T1000 (cell line): ENCODE measurements at places on chromosomes 4 and X.

DNA sequence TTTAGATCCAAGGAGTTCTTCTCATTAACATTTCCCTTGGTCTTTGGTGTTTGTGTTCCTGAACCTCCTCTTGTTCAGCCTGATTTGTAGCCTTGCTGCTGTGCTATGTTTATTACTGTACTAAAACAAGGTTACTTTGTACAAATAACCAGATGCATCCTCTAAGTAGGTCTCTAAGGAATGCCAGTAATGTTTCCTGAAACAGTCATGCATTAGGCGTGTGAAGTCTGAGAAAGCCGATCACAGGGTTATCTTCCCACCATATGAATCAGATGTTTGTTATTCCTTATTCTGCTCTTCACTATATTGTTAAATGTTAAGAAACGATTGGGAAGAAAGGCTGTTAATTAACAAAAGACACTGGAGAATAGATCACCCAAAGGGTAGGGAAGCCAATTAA lies 66.9 kb downstream of the GALNTL6 start:
- DNase-seq: no peak

DNA sequence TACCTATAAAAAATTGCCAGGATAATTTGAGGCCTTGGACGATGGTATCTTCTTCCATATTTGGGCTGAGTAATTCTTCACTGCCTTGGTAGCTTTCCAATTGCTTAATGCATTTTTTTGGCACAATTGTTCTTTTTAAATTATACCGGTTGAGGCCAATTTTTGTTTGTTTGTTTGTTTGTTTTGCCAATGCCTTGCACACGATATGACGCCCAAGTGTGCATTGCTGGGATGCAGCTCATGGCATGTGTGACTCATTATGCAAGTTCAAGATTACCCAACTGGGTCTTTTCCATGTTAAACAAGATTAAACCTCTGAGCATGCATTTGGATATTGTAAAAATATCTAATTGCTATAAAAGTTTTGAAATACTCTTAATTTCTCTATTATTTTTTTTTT lies 71.1 kb upstream of the KCNIP4 start:
- no peak for DNase-seq

DNA sequence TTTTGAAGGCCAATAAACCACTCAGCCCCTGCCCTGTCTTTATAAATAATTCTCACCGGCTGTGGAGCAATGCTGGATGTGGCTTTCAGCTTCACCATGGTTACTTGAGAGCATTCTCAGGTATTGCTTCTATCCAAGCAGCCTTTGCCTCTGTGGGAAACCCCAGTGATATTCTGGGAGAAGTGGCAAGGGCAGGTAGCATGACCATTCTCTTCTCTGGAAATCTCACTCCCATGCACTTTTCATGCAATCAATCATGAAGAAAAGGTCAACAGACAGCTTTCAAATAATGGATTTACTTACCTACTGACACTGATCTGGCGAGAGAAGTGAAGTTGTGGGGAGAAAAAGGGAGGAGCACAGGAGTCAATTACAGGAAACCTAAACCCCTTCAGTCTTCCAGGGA lies 49.5 kb downstream of the UNC5C start:
- DNase-seq: no peak

- peak; percentile 49 for DNase-seq
Measured at GRCh38 chr4:114180481-114180880, 201.0 kb upstream of the ARSJ start.

DNA sequence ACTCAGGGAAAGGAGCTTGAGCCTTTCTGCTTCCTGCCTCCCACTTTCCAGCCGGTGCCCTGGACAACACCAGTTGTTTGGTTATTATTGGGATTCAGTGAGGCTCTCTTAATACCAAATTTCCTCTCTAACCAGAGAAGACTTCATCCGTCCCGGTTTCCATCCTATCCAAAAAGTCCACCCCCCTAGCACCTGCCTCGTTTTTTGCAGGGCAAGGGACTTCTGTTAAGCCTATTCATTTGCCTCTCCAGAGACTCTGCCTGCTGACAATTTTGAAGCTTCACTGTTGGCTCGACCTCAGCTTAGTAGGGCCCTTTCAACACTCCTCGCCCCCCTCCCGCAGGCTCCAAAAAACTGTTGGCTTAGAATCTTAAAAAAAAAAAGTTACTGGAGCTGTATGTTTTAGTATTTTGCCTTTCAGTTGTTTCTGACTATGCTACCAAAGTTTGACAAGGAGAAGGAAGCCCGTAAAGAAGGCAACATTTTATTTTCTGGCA lies 779 bp upstream of the PRSS12 start:
- DNase-seq: no peak

- no peak for DNase-seq
Measured at GRCh38 chr4:56768316-56768715, 53.2 kb downstream of the SPINK2 start.

DNA sequence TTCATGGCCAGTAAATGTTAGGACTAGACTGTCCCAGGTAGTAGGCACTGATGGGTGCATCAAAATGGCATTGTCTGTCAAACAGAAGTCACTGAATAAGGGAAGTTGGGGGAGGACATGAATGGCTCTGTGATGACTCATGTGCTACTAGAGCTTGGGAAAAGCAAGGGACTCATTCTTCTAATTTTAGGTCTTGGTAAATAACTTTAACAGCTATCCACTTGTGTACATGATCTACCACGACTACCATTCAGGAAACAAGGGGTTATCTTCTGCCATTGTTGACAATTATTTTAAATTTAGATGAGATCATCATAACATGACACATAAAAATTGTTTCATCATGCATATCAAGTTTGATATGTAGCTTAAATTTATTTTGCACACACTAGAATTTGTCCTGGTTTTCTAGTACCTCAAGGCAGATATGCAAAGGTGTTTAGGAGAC lies 6.3 kb downstream of the AREG start:
- no peak for DNase-seq
